ENCODE measurements at places on chromosomes 11 and 22.

- no peak for DNase-seq
Observed at GRCh38 chr22:29255064-29255621, 12.6 kb downstream of the RHBDD3 start.

GRCh38 chr11:26263769-26264168 is 68.2 kb upstream of the ANO3 start:
- no peak for DNase-seq

- DNase-seq, result no peak
Observed at GRCh38 chr22:48556222-48556621, 1271.5 kb downstream of the BRD1 start.

DNA sequence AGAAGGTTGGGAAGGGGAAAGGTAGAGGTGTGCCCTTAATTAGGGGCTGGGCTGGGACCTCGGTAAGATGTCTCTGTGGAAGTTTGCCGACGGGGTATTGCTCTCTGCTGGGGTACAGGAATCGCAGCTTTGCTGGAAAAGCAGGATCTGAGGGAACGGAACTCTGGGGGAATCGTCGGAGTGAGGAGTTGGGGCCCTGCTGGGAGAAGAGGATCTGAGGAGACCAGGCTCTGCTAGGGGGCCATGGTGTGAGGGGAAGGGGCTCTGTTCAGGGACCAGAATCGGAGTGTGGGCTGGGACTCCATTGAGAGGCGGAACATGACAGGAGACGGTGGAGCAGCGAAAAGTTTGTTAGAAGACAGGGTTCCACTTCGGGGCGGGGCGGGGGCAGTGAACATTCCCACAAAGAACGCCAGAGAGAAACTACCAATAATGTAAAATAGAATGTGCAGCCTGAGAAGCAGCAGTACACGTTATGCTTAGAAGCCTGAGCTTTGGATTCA is 456 bp downstream of the AAMDC start:
- DNase-seq, result peak; percentile 32

GRCh38 chr11:129640671-129641070 is 175.0 kb upstream of the TMEM45B start:
- DNase-seq, result no peak

DNA sequence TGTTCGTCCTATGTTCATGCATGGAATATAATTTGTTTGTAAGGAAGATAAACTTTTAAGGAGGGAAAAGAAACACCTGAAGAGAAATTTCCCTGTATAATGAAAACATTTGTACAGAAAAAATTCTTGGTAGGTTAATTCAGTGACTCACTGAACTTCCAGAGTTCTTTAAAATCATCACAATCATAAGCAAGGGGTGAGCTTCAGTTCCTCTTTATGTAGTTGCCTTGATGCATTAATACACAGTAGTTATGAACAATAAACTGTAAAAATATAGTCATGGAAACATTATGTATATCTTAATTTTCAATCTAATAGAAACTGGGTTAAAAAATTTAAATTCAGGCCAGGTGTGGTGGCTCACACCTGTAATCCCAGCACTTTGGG is 1.1 kb upstream of the C11orf65 start:
- DNase-seq, result no peak

DNA sequence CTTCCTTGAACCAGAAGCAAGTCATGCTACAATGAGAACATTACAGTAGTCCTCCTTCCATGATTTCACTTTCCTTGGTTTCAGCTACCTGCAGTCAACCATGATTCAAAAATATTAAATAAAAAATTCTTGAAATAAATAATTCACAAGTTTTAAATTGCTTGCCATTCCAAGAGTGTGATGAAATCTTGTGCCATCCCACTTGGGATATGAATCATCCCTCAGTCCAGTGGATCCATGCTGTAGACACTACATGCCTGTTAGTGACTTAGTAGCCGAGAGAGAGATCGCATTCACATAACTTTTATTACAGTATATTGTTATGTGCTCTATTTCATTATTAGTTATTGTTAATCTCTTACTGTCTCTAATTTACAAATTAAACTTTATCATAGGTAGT is 6.0 kb downstream of the HOATZ start:
- DNase-seq, result no peak

DNA sequence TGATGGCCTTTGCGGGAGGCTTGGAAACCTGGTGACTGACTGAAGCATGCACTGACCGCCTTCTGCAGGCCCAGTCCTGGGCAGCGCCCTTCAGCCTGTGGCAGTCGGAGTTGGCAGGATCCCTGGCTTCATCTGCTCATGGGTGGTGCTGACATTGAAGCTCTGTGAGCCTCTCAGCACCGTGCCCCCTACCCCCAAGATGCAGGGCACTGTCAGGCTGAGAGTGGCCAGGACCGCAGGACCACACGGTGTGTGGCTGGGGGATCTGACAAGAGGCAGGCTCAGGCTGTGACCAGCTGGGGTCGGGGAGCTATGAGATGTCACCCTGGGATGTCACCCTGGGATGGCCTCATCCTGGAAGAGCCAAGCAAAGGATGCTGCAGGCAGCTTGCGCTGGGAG is 32.7 kb downstream of the TBC1D22A start:
- DNase-seq, result no peak

DNA sequence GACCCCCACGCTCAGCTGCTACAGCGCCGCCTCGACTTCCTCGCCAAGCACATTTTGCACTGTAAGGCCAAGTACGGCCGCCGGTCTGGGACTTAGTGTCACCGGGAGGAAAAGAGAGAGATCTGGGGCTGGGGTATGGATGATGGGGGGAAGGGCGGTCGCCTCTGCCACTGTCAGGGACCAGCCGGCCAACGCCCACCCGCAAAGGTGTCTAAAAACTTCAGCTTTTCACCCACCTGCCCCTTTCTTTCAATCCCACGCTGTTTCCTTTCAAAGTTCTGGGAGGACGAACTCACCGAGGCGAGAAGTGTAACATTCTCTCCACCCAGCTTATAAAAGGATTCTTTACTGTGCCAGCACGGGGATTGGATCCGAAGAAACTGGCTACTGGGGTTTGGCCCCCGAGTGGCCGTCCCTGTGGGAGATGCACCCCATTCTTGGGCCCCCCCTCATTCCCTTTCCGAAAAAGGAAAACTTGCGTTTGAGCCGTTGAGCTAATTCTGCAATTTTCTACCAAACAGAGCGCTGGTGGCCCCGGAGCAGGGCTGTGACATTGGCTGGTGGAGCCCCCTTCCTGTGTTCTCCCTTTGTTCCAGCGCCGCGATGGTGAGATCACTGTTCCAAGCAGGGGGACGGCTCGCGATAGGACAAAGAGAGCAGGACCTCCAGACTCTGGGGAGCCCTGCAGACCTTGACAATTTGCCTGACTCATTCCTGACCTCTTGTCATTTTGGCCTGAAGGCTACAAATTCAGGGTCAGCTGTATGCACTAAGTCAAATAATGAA is 1.8 kb downstream of the FJX1 start:
- peak; percentile 41 for DNase-seq

DNA sequence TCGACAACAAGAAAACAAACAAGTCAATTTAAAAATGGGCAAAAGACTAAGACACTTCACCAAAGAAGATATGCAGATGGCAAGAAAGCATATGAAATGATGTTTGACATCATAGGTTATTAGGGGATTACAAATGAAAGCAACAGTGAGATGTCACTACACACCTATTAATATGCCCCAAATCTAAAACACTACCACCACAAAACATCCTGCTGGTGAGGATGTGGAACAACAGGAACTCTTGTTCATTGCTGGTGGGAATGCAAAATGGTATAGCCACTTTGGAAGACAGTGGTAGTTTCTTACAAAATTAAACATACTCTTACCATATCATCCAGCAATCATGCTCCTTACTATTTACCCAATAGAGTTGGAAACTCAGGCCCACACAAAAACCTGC is 29.0 kb downstream of the PRRG4 start:
- DNase-seq, result no peak

- DNase-seq, result no peak
Observed at GRCh38 chr11:1906611-1907423, 12.7 kb upstream of the TNNT3 start.

- DNase-seq, result no peak
Observed at GRCh38 chr11:21476588-21476987, 716.3 kb upstream of the ANO5 start.

DNA sequence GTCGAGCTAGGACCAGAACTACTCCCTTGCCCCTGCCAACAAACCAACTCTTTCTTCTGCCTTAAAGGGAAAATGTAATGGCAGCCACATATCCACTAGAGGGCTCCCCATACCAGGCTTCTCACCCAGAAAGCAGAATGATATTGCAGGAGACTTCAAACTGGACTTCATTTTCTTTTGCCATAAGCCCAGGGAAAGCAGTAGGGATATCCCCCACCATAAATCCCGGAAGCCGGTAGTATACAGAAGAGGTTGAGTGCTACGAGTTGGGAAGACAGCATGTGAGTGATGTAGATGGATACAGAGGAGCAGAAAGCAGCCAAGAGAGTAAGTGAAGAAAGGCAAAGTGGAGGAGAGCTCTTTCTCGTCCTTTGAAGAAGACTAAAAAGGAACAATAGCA is 12.1 kb downstream of the PLAAT5 start:
- DNase-seq, result peak; percentile 86

DNA sequence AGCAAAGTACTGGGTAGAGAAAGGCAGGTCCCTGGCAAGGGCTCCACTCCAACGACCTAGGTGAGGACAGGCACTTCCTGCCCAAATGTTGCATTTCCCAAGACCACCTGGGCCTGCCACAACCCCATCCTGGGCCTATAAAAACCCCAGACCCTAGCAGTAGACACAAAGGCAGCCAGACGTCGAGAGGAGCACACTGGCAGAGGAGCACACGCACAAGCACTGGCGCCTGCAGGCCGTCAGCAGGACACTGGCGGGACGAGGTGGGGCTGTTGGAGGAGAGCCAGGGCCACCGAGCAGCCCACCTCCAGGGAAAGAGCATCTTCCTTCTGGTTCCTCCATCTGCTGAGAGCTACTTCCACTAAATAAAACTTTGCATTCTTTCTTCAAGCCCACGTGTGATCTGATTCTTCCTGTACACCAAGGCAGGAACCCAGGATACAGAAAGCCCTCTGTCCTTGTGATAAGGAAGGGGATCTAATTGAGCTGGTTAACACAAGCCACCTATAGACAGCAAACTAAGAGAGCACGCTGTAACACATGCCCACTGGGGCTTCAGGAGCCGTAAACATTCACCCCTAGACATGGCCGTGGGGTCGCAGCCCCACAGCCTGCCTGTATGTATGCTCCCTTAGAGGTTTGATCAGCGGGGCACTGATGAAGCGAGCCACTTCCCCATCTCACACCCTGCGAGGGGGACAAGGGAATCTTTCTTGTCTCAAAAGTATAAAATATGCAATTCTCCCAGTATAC is 89.7 kb upstream of the MTMR2 start:
- no peak for DNase-seq

DNA sequence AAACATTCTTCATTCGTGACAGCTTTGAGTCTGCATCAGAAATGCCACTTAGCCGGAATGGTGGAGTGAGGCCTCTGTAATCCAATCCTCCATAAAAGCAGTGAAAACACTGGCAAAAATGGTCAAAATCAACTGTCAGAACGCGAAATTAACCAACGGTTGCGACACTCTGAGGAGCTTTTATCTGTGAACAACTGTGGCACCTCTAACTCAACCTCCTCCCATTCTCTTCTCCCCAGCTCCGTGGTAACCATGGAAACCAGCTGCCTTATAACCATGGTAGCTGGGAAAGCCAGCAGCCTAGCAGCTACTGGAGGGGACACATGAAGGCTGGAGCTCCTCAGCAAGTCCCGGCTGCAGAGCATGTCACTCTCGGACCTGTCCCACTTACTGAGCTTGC is 20.3 kb downstream of the AP2A2 start:
- DNase-seq, result peak; percentile 76

- peak; percentile 19 for DNase-seq
Observed at GRCh38 chr11:10076458-10077141, 217.4 kb downstream of the SBF2 start.

- DNase-seq, result no peak
Observed at GRCh38 chr11:120041625-120042024, 96.3 kb downstream of the TRIM29 start.

GRCh38 chr11:73055002-73055401 is 87.1 kb downstream of the FCHSD2 start:
- DNase-seq, result no peak

- no peak for DNase-seq
Observed at GRCh38 chr11:76621466-76621865, 49.1 kb downstream of the LRRC32 start.

DNA sequence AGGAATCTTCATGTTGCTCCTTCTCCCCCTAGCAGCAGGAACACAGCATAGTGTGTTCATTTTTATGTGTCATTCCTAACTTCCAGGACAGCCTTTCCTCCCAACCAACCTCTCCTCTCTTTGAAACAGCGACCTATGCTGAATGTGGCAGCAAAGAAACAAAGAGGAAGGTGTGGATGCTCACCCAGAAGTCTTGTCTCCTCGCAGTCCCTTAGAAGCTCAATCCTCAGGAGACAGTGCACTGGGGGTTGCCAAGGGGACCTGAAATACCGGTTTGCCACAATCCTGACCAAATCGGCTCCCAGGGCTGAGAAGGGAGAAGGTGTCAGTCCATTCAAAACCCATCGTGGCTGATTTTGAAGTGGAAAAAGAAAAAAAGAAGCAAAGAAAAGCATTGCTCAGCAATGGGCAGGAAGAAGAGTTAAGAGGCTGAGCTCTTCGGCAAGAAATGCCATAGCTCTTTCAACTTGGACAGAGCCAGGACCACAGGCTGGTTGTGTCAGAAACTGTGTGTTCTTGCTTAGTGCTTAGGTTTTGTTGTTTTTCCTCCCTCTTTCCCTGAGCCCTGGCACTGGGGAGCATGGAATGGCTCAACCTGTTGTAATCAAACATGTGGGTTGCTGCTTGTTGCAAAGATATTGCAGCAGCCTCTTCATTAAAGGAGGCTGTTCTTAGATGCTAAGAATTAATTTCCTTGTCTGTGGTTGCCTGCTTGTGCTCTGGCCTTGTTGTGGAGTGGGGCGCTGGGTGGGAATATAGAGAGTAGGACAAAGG is 30.4 kb upstream of the TENM4 start:
- no peak for DNase-seq

DNA sequence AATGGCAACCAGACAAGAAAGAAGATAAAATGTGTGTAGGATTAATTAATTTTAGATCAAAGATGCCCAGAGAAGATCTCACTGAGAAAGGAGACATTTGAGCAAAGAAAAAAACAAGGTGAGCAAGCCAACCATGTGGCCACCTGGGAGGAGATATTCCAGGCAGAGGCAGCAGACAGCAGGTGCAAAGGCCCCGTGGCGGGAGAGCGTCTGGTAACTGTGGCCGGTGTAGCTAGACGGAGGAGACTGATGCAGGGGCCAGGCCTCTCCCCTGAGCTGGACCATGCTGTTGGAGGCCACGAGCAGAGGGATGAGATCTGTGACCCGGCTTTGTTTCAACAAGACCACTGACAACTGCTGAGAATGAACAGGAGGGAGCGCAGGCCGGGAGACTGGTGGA is 23.6 kb downstream of the NECTIN1 start:
- no peak for DNase-seq

DNA sequence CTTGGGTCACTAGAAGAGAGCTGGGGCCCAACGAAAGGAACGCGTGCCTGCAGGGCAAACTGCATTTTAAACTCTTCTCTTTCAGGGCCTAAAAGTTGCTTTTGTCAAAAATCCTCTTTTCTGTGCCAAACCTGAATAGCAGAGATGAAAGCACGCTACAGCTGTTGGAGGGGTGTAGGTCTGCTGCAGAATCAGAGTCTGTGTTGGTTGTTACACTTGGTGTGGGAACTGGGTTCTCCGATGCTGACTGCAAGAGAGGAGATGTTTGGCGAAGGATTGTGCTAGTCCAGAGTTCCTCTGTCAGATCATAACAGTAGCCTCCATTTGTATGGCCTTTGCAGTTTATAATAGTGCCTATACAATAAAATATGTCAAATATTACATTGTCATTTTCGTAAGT is 41.8 kb downstream of the BARX2 start:
- DNase-seq, result no peak

GRCh38 chr11:38019072-38019775 is 1421.2 kb upstream of the RAG2 start:
- no peak for DNase-seq
